ENCODE measurements at places on chromosomes 7 and 10.

DNA sequence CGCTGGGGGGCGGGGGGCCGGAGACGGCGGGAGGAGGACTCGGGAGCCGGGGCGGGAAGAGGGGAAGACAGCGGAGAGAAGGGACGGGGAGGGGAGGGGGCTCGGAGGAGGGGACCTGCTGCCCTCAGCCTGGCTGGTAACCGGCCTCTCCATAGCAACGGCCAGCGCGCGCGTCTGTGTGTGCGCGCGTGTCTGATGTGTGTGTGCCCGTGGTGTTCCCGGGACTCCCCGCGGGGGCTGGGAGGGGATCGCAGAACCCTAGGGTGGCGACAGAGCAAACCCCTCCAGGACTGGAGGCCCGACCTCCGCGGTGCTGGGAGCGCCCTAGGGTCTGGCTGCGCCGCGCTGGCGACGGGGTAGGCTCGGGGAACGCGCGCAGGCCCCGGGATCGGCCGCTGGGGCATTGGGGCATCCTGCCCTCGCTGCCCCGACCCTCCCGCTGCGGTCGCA lies 356.3 kb downstream of the DNAJB6 start:
- no peaks in the 10 kb centered on the region for H3K4me1 ChIP-seq
- no peak for DNase-seq
- H3K27me3 ChIP-seq = peaks cover 52% of the 10 kb centered on the region
- no peaks in the 10 kb centered on the region for H3K36me3 ChIP-seq
- no peak overlapping the region for H3K4me3 ChIP-seq

- H3K4me3 ChIP-seq = no peak overlapping the region
- no peak for DNase-seq
- H3K27ac ChIP-seq = no peak overlapping the region
- H3K36me3 ChIP-seq = no peaks in the 10 kb centered on the region
- H3K27me3 ChIP-seq = no peaks in the 10 kb centered on the region
Observed at GRCh38 chr10:44419790-44420549, 35.1 kb upstream of the CXCL12 start.

GRCh38 chr7:133957845-133958244 lies 169.3 kb upstream of the LRGUK start:
- no peak for DNase-seq
- no peaks in the 10 kb centered on the region for H3K36me3 ChIP-seq
- H3K27ac ChIP-seq = no peak overlapping the region

- H3K4me3 ChIP-seq = no peak overlapping the region
- DNase-seq = no peak
- no peaks in the 10 kb centered on the region for H3K27me3 ChIP-seq
- no peak overlapping the region for H3K27ac ChIP-seq
- H3K4me1 ChIP-seq = peaks cover 11% of the 10 kb centered on the region
- no peaks in the 10 kb centered on the region for H3K36me3 ChIP-seq
Observed at GRCh38 chr7:134781171-134781570, 1.7 kb downstream of the CALD1 start.

GRCh38 chr10:78176320-78177317 lies 143.0 kb downstream of the RPS24 start:
- no peak overlapping the region for H3K27ac ChIP-seq
- no peaks in the 10 kb centered on the region for H3K36me3 ChIP-seq
- DNase-seq = no peak

Data from mesendoderm (in vitro differentiated cells).